ENCODE measurements at places on chromosomes 3 and 15.

DNA sequence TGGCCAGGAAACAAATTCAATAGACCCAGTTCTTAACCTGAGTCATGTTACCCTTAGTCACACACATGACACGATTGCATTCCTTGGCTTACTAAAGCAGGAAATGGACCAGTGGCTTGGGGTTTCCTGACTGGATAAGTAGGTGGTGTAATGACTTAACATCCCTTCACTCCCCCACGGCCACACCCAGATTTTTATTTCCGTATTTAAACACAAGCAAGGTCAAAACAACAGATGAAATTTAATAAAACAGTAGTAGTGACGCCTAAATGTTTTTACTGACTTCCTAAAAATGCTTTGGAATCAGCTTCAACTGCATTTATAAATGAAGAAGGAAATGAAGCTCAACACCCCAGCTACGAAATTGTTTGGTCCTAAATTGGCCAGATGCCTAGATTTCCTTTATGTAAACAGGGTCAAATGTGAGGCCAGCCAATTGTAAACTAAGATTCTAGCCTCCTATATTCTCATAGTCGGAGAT, 324.3 kb downstream of the CHST2 start:
- no peak for DNase-seq

DNA sequence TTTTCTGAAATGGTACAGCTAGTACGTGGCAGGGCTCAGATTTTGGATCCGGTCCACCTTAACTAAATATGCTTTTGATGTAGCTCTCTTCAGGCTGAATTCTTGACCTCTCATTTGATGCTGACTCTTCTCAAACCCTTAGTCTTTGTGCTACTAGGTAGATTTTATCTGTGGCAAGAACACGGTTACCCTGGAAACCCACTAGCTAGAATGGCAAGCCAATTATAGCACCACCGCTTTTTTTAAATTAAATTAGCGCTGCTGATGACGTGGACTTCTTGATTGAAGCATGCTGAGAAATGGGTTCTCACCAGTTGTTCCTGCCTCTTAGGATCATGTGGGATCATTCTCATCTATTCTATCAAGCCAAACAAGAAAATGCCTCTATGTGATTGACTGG, 421.5 kb downstream of the LPP start:
- no peak for DNase-seq

GRCh38 chr3:185716436-185717108, 108.3 kb downstream of the IGF2BP2 start:
- DNase-seq = no peak

GRCh38 chr3:104396974-104397669, 969.6 kb upstream of the ALCAM start:
- DNase-seq = no peak

GRCh38 chr15:96431786-96432185, 101.3 kb downstream of the NR2F2 start:
- DNase-seq = no peak

DNA sequence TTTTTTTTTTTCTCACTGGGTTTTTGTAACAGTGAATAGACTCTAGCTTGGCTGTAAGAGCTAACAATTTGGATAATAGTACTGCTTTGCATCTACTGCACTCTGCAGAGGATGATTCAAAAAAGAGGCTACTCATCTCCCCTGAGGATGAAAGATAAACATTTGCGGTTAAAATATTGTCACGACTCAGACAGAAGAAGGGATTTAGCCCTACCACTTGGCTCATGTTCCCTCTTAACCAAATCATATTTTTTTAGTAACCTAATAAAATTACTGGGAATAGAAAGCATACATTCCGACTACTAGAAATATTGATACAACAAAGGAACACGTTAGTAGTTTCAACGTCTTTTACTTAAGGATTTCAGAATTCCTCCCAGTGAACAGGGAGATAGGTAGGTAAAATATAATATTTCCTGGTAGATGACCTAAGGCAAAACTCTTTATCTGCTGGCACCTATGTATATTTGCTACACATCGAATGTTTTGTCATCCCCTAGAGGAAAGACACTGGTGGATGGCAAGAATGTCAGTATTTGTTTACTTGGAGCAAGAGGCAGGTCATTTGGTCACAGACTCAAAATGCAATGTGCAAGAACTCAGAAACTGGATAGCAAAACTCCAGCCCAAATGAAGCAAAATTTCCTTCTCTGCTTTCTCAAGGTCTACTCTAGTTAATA, 110.8 kb downstream of the GREM1 start:
- DNase-seq = no peak

DNA sequence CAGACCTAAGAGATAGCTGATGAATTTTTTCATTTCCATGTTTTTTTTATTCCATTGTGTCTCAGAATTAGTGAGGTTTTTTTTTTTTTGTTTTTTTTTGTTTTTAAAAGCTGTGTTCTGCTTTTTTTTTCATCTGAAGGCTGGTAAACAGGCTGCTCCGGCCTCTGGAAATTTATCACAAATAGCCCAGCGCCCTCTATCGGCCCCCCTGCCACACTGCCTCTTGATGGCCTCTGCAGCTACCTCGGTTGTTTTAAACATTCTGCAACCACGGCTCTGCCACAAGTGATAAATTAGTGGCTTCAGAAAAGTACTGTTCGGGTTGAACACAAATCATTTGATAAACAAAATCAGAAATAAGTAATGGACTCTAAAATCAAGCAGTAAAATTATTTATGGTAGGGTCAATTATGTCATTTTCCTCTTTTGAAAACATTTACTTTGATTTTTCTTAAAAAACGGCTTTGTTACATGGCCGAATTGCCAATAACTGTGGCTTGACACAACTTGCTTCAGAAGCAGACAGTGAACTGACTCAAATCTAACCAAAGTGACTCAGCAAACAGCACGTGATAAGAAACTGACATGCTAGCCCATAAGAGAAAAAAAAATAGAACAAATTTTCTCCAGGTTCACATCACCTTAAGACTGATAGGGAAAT, 87.8 kb downstream of the RSL24D1 start:
- peak; percentile 79 for DNase-seq
